ENCODE measurements at places on chromosomes 2 and 18.

GRCh38 chr2:165629776-165630175 lies 160.3 kb downstream of the CSRNP3 start:
- no peak for DNase-seq

DNA sequence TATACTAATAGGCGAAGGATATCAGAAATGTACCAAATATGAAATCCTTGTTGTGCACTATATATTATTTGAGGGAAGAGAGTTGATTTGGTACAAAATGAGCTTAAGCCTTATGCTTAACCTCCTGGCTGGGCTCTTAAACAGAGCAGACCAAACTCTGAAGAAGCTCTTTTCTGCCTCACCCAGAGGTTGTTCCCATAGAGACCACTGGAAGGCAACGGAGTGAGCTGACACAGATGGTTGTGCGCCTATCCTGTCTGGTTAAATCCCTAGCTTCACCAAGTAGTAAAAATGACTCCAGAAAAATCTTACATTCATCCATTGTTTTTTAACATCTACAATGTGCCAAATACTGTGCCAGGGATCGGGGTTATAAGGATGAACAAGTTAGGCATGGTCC lies 55.9 kb upstream of the NOL4 start:
- DNase-seq: no peak

DNA sequence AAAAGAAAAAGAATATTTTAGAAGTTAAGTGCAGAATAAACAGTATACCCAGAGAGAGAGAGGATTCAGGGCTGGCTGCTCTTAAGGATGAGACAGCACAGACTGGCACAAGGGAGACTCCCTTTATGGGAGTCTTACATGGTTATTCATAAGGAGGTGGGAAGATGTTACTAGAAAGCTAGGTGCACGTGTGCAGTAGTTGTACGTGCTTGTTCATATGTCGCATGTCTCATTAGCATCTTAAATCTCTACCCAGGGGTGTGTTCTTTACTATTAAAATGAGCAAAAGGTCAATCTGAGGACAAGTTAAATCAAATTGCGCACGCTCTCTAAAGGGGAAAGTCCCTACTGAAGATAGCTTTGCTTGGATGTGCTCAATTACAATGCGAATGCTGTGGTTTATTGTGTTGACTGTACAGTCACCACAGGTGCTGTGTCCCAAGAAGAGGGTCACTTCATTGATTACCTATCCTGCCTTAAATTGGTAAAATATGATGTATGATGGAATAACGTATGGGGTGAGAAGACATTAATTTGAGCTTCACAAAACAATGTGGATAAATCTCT lies 368.0 kb upstream of the SPHKAP start:
- DNase-seq: no peak

DNA sequence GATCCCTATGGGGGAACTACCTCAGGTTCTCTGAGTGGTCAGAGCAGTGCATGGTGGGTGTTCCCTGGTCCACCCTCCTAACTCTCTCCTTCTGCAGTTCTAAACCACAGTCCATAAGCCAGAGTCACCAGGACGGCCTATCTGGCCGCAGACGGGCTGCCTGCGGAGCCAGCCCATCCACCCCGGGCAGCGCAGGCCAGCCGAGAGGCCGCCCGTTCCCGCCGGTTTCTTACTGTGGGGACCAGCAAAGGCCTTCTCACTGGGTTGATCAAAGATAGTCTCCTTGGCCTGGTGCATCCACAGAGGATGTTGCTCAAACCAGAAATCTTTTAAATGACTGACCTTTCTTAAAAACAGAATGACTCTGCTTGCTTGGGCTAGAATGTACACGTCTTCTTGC lies 9.6 kb upstream of the CHST10 start:
- no peak for DNase-seq

GRCh38 chr2:159942146-159942545 lies 120.3 kb downstream of the PLA2R1 start:
- DNase-seq: peak; percentile 72

- no peak for DNase-seq
These were observed 39.4 kb downstream of the PXDN start for GRCh38 chr2:1704631-1705556.

All from foreskin fibroblast (primary cell).